ENCODE measurements at places on chromosomes 13 and 19. TPM values are rescaled to one million over a fixed set of nuclear protein-coding genes. Genes with fewer than 3 reads are reported as not detected.

- H3K4me3 ChIP-seq: no peak overlapping the region
- H3K4me1 ChIP-seq: no peaks in the 10 kb centered on the region
- DNase-seq: no peak
- H3K36me3 ChIP-seq: no peaks in the 10 kb centered on the region
These were observed 101.8 kb downstream of the NUFIP1 start for GRCh38 chr13:44887515-44887914.

The ZNF442 gene
- 2.4 TPM for polyA plus RNA-seq

The PLIN5 gene
- polyA plus RNA-seq: not detected

DNA sequence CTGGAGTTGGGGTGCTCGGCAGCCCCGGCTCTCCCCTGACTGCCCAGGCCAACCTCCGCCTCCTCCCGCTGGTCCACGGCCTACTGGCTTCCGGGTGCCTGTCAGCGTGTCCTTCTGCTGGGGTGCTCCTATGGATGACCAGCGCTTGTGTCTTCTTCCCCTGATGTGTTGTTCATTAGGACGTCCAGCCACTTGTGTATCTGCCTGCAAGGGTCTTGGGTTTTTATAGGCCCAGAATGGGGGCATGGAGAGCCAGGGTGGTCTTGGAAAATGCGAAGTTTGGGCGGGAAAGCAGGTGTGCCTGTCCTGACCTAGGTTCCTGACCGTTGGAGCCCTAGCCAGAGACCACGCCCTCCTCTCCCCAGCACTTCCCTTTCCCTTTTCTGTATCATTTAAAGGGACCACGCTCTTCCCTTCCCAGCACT, 139.8 kb downstream of the SLITRK5 start:
- no peaks in the 10 kb centered on the region for H3K36me3 ChIP-seq
- H3K4me1 ChIP-seq: no peaks in the 10 kb centered on the region

DNA sequence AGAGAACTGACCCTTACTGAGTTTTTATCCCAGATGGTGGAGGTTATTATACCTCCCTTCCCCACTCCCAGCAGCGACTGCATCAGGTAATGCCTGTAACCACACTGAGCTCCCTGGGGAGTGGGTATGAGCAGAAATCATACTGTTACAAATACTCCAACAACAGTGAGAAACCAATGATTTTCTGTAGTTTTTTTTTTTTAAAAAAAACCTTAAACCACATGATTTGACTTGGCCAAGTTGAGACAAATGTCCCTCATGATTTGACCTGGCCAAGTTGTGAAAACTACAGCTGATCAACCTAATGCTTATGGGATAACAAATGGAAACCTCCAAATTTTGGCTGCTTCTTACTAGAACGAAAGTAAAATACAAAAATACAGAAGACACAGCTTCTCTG, 33.1 kb upstream of the SERP2 start:
- H3K4me1 ChIP-seq: no peaks in the 10 kb centered on the region
- no peak overlapping the region for H3K4me3 ChIP-seq
- no peaks in the 10 kb centered on the region for H3K27me3 ChIP-seq
- H3K27ac ChIP-seq: no peak overlapping the region

The LMTK3 gene
- not detected for polyA plus RNA-seq

GRCh38 chr13:20106742-20107141, 54.1 kb downstream of the GJA3 start:
- H3K36me3 ChIP-seq: no peaks in the 10 kb centered on the region
- H3K27me3 ChIP-seq: peaks cover 35% of the 10 kb centered on the region
- DNase-seq: no peak
- no peaks in the 10 kb centered on the region for H3K4me1 ChIP-seq

- H3K4me1 ChIP-seq: no peaks in the 10 kb centered on the region
- no peak for DNase-seq
- H3K4me3 ChIP-seq: no peak overlapping the region
- H3K36me3 ChIP-seq: peaks cover 17% of the 10 kb centered on the region
These were observed 28.9 kb upstream of the CYSLTR2 start for GRCh38 chr13:48624858-48625257.

- no peak overlapping the region for H3K4me3 ChIP-seq
- no peak for DNase-seq
- no peaks in the 10 kb centered on the region for H3K27me3 ChIP-seq
- no peaks in the 10 kb centered on the region for H3K36me3 ChIP-seq
- no peaks in the 10 kb centered on the region for H3K4me1 ChIP-seq
These were observed 23.4 kb upstream of the SLC7A10 start for GRCh38 chr19:33248954-33249613.

GRCh38 chr19:4310247-4311121, 6.1 kb downstream of the FSD1 start:
- H3K36me3 ChIP-seq: no peaks in the 10 kb centered on the region
- H3K27ac ChIP-seq: no peak overlapping the region
- H3K4me3 ChIP-seq: no peak overlapping the region
- DNase-seq: no peak
- peaks cover 1% of the 10 kb centered on the region for H3K4me1 ChIP-seq
- H3K27me3 ChIP-seq: no peaks in the 10 kb centered on the region

- H3K36me3 ChIP-seq: no peaks in the 10 kb centered on the region
- H3K4me1 ChIP-seq: no peaks in the 10 kb centered on the region
- DNase-seq: no peak
These were observed 19.9 kb upstream of the TM9SF2 start for GRCh38 chr13:99481366-99481765.

GRCh38 chr13:102704238-102705058, 9.6 kb upstream of the METTL21C start:
- H3K36me3 ChIP-seq: no peaks in the 10 kb centered on the region
- no peak overlapping the region for H3K4me3 ChIP-seq
- no peak overlapping the region for H3K27ac ChIP-seq
- peaks cover 22% of the 10 kb centered on the region for H3K27me3 ChIP-seq
- H3K4me1 ChIP-seq: no peaks in the 10 kb centered on the region

DNA sequence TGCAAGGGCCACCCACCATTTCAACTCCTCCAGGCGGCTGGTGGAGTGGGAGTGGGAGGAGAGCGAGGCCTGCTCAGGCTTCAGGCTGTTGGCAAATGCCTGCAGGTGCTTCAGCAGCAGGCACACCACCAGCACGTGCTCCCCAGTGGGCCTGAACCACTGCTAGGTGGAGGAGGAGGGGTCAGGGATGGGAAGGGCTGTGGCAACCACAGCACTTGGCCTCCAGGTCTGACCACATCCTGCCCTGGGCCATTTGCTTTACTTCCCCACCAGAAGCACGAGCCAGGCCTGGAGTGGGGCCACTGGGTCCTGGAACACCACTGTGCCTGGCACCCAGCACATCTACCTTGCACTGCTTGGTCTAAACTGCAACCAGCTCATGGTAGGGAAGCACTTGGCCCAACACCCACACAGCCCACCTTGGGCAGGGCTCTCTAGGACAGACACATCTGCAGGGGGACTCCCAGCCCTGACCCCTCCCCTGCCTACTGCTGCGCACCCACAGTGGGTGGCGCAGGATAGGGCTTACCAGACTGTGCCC, 26.2 kb downstream of the TUBA3C start:
- no peak for DNase-seq
- H3K27me3 ChIP-seq: no peaks in the 10 kb centered on the region
- H3K27ac ChIP-seq: no peak overlapping the region
- no peak overlapping the region for H3K4me3 ChIP-seq
- H3K4me1 ChIP-seq: peaks cover 6% of the 10 kb centered on the region

DNA sequence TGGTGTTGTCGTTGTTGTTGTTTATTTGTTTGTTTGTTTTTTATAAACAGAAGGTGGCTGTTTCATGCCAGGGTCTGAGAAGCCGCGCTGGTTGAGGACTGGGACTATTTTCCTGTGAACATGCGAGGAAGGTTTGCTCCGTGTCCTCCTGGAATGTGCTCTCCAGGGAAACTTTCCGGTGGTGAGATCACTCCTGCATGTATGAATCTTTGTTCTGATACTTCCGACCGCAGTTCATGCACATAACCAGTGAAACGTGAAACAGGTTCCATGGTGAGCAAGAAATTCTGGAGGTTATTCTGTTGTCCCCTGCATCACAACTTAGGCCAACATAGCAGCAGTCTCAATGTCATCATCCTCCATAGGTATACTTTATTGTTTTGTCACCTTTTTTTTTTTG, 187.6 kb upstream of the ARGLU1 start:
- no peak overlapping the region for H3K27ac ChIP-seq
- no peak for DNase-seq
- H3K4me1 ChIP-seq: no peaks in the 10 kb centered on the region
